ENCODE measurements at places on chromosomes 3 and 15.

DNA sequence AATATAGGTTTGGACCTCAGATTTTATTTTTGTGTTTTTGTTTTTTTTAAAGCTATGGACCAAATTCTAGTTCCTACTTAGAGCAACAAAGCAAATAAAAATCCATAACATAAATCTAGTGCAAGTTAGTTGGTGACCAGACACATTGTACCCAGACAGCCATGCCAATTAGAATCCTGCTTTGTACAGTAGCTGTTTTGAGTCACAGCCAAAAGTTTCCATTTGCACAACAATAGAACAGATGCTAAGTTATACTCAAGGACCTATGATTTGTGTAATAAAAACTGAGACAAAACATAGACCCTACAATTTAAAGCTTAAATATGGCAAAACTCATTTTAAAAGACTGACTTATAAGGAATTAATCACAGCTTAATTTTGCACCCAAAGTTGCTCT, 513.1 kb upstream of the CBLB start:
- no peak for DNase-seq

DNA sequence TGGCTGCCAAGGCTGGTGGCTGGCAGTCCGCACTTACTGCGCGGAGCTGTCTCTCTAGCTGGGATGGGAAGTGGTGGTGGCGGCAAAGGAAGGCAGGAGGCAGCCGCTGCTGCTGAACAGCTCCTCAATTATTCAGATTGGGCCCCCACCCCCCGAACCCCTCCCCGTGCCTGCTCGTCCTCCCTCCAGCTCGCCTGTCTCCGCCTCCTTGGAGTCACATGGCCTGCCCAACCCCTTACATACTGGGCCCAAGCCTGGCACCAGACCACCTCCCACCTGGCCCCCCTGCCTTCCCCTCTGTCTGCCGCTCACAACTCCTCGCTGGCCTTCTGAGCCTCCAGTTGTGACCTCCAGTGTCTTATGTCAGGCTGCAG, at the start of gene SLC7A14:
TSS of gene SLC7A14 (minus strand) at position 139 of the 374 bp plus-strand sequence. CDS start 59,139 bp downstream, outside the sequence.
- no peak for DNase-seq

DNA sequence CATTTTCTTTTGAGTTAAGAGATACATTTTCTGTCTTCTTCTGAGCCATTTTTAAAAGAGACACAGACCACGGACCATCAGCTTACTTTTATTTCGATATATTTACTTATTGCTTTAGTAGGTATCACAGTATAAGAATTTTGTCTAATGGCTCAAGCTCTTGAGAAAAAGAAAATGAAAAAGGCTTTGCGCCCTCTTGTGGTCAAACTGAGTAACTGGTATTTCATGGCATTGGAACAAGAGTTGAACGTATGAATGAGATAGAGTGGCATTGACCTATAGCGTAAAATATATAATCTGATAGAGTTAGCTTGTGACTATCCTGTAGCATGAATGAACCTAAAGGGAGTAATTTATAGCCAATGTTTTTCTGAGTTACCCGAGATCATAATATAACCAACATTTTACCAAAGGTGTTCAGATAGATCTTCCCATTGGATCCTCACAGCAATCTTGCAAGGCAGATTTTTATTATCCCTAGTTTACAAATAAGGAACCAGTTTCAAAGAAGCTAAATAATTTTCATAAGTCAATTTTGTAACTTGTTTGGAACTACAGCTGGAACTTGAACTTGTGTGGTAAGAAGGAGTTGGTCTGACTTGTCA, 154.6 kb downstream of the POLR2M start:
- DNase-seq: peak; percentile 82

- no peak for DNase-seq
These were observed 55.8 kb downstream of the SHOX2 start for GRCh38 chr3:158050461-158050860.

DNA sequence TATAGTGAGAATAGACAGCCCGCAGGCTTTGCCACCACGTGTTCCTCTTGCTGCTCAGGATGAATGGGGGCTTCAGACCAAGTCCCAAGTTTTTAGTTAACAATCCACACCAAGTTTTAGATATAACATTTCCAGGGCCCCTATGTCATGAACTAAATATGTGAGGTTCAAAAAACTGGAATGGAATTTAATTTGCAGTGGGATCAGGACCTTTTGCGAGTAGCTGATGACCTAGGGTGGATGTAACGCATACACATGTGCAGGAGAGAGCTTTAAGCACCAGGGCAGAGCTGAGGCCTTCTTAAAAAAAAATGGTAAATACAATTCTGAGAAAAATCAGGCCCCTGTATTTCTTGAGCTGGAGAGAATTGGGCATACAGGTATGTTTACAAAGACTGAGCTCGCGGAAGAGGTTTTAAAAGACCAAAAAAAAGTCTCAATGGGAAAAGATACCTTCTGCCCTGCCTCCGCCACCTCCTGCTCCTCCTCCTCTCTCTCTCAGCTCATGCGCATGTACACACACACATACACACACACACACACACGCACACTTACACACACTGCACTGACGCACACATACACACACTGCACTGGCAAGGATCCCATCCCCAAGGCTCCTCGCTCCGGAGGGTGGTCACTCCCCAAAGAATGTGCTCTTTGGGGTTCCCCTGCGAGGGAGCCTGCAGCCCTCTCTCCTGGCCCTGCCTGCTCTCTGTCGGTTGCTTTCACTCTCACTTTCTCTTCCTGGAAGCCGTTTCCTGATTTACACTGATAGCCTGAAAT, 48.2 kb upstream of the IGF1R start:
- DNase-seq: peak; percentile 37

- DNase-seq: no peak
These were observed 23.9 kb upstream of the CTNNB1 start for GRCh38 chr3:41175365-41175764.

- no peak for DNase-seq
These were observed 124.3 kb downstream of the ABI3BP start for GRCh38 chr3:100868894-100869293.

- no peak for DNase-seq
These were observed 1178.7 kb upstream of the GBE1 start for GRCh38 chr3:82940124-82940523.

- peak; percentile 54 for DNase-seq
These were observed 4.2 kb upstream of the TRAT1 start for GRCh38 chr3:108818404-108818803.

- DNase-seq: no peak
These were observed 2.9 kb downstream of the CADM2 start for GRCh38 chr3:84961521-84962255.

DNA sequence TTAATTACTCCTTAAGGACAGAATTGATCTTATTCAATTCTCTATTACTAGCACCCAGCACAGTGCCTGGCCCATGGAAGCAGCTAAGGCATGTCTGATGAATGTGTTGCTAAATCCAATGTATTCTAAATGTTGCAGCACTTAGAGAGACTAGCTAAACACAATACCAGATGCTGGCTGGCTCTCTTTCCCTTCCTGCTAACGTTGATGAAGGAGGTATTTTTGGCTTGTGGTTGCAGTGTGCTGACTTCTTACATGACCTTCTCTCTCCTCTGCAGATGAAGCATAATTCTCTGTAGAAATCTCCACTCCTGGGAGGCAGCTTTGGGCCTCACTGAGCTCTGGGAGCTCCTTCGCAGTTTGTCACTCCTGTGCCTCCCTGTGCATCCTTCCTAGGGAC, 183.6 kb downstream of the PEX5L start:
- no peak for DNase-seq

DNA sequence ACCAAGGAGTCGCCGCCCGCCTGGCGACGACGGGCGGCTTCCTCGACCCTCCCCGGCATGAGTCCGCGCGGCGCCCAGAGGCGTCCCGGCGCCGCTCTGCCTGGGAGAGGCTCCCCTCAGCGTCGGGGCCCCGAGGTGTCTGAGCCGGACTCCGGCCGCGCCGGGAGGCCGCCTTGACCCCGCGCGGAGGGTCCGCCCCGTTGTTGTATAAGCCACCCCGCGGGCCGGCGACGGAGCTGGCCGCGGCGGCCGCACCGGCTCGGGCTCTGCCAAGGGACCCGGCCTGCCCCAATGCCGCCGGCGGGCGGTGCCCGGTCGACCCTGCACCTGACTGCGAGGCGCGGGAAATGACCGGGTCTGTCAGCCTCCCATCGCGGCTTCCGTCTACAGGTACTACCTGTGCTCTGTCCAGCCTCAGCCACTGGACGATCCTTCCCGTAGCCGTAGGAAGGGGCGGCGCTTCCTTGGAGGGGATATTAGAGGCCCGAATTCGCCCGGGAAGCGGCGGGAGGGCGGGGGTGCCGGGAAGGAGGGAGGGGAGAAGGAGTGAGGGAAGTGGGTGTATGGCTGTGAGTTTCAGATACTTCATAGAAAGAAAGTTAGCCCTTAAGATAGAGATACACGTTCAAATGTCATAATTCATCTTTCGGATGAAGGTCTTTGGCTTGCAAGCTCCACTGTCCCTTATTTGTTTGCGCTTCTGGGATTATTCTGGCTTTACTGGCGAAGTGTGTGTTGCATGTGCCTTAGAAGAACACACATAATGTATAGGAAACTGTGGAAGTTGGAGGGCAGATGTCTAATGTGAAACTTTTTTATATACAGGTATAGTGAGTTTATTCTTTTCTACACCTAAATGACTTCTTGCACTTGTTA, 620 bp downstream of the ABHD5 start:
- DNase-seq: peak; percentile 61

DNA sequence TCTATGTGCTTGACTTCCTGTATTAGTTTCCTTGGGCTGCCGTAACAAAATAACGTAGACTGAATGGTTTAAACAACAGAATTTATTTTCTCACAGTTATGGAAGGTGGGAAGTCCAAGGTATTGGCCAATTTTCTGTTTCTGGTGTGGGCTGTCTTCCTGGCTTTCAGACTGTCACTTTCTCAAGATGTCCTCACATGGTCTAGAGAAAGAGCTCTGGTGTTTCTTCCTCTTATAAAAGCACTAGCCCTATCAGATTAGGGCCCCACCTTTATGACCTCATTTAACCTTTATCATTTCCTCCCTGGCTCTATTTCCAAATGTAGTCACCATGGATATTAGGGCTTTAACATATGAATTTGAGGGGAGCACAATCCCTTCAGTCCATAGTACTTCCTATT, 54.6 kb downstream of the SPRED1 start:
- DNase-seq: peak; percentile 51

- DNase-seq: peak; percentile 17
These were observed 105.9 kb downstream of the OTOL1 start for GRCh38 chr3:161602475-161602874.

DNA sequence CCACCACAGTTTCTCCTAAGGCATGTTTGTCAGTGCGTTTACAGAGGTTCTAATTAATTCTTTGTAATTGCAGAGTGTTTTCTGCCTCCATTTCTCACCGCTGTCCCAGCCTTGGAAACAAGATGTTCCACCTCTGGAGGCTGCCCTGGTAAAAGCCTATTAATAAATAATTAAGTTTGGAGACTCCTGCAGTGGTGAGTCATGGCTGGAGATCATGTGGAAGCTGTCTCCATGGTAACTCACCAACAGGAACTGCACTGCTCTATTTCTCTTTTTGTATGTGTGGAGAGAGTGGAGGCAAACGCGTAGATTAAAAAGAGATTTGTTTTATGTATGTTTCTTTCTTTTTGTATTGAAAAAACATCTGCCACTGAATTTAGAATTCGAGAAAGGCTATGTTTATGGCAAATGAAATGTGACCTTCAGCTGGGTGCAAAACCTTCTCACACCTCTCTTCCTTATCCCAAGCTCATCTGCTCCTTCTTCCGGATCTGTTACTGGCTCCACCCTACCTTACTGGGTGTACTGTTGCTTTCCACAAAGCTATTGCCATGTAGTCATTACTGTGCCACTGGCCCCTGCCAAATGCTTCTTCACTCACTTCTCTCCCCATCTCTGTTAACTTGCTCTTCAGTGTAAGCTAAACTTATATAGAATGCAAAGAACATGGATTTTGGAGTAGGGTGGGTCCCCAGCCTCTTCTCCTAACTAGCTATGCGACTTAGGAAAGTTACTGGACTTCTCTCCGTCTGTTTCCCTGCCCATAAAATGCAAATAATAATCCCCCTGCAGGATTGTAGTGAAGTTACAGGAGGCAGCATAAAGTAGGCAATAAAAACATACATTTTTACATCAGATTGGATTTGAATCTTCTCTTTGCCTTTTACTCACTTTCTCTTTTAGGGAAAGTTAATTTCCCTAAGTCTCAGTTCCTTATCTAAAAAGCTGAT, 778.5 kb downstream of the NTRK3 start:
- no peak for DNase-seq

- no peak for DNase-seq
These were observed 36.3 kb downstream of the CHDH start for GRCh38 chr3:53809764-53810400.
